Stimulated activated CD8-positive, alpha-beta memory T cell treated with anti-CD3 and anti-CD28 coated beads, Interleukin-4, amount 100 ng/mL, for 1 hour (primary cell): ENCODE measurements at places on chromosomes 5 and 9.

GRCh38 chr5:106910486-106910885 is 760.3 kb downstream of the EFNA5 start:
- no peak for DNase-seq

- DNase-seq = no peak
Measured at GRCh38 chr5:135343413-135343812, 55.6 kb downstream of the MACROH2A1 start.

GRCh38 chr9:32348106-32348695 is 36.2 kb upstream of the ACO1 start:
- no peak for DNase-seq

- DNase-seq = no peak
Measured at GRCh38 chr9:32291370-32291769, 93.1 kb upstream of the ACO1 start.

GRCh38 chr5:15566789-15567188 is 66.8 kb downstream of the FBXL7 start:
- DNase-seq = no peak

- no peak for DNase-seq
Measured at GRCh38 chr9:133638711-133639110, 2.5 kb downstream of the DBH start.

DNA sequence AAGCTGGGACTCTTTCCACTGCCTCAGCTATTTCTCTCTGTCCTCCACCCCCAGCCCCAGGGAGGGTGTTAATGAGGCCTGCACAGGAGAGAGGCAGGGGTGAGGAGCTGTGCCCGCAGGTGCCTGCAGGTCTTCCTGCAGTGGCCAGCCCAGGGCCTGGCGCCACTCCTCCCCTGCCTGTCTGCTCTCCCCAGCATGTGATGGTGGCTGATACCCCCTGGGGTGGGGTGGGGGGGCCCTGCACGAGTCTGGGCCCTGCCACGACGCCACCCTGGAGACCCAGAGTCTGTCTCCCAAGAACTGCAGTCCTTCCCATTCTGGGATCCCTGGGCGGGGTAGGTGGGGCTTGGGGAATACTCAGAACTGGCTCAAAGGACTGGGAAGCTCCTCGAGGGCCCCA is 166.4 kb upstream of the SMIM23 start:
- DNase-seq = no peak
